ENCODE measurements at places on chromosomes 16 and 17.

- DNase-seq = peak; percentile 56
Measured at GRCh38 chr17:75517297-75517865, 1.1 kb downstream of the TSEN54 start.

- no peak for DNase-seq
Measured at GRCh38 chr17:82587234-82588086, 60.8 kb downstream of the WDR45B start.

DNA sequence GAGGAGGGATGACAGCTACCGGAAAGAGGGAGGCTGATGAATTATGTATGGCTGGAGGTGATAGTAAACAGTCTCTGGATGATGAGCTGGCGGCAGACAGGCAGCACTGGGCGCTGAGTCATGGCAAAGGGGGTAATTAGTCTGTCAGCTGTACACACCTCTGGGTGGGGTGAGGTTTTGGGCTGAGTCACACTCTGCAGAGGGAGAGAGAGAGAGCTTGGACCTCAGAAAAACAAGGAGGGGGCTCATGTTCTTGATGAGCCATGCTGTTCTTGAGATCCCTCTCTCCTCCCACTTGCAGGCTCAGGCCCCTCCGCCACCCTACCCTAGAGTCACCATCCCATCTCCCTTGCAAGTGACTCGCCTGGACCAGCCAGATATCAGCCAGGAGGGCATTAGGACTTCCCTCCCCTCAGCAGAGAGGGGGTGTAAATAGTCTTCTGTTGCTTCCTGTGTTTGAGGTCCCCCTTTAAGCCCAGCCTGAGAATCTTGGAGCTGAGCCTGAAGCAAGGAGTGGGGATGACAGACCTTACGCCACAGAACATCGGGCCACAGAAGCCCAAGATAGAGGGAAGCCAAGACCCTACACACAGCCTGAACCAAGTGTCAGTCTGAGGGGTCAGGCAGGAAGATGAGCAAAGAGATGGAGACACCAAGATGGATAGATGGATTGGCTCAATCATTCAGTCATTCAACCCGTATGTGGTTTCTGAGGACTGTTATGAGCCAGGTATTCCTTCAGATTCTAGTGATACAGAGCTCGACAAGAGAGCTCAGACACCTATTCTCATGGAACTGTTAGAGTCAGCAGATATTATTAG is 383.2 kb upstream of the CCL2 start:
- DNase-seq = no peak

- DNase-seq = no peak
Measured at GRCh38 chr16:75192606-75193264, 14.2 kb downstream of the CTRB2 start.

- DNase-seq = no peak
Measured at GRCh38 chr17:80196652-80197051, 23.5 kb downstream of the SGSH start.

- DNase-seq = peak; percentile 82
Measured at GRCh38 chr17:37488009-37488604, 1.6 kb upstream of the DUSP14 start.

GRCh38 chr16:6009151-6009550 is 911.6 kb upstream of the EEF2KMT start:
- no peak for DNase-seq

DNA sequence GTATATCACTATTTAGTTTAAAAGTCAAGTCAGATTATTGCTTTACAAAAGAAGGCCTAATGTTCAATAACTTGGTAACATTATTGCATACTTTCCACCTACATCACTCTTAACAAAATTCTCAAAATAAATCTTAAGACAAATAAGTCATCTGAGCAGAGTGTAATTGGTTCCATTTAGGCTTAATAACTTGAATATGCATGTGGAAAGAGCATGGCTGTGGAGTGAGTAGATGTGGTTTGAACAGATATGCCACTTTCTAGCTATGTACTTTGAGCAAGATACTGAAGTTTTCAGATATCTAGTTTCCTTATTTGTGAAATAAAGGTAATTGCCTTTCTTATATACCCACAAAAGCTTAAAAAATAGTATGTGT is 6.7 kb upstream of the EVI2A start:
- DNase-seq = no peak

DNA sequence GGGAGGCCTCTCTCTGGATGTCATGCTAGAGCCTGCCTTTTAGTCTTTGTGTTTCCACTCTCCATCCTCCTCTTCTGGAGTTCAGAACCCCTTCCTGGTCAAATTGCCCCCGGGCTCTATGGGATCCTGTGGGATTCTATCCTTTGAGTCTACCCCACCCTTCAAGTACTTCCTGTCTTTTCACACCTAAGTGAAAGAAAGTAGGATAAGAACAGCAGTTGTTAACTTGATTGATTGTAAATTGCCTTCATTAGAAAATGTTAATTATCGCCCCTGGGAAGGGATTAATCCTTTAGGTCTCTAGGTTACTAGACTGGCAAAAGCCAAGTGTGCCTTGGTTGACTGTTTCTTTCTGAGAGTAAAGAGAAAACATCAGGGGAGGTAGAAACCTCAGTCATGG is 30.1 kb downstream of the PRKCB start:
- DNase-seq = no peak

- peak; percentile 81 for DNase-seq
Measured at GRCh38 chr17:1455291-1455796, 688 bp downstream of the CRK start.

GRCh38 chr17:44830359-44831288 is 537 bp upstream of the GJC1 start:
- DNase-seq = peak; percentile 78

GRCh38 chr16:19879241-19879792 is 5.3 kb downstream of the GPRC5B start:
- peak; percentile 68 for DNase-seq

DNA sequence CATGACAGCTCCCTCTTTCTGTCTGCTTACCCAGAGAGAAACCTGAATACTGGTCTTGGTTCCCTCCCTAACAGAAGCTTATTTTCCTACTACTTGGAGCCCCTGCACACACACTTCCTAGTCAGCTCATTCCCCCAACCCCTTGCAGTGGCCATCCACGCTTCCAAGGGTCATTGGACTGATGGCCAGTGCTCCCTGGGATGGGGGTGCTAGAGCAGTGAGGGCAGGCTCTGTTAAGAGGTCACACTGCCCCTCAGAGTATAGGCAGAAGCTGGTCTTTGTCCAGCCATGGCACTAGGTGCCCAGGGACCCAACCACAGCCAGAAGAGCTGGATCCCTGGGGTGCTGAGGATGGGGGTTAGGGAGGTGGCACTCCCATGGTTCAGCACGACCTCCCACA is 12.5 kb downstream of the DRC3 start:
- DNase-seq = no peak

- no peak for DNase-seq
Measured at GRCh38 chr17:5408186-5408585, 11.3 kb downstream of the NUP88 start.

DNA sequence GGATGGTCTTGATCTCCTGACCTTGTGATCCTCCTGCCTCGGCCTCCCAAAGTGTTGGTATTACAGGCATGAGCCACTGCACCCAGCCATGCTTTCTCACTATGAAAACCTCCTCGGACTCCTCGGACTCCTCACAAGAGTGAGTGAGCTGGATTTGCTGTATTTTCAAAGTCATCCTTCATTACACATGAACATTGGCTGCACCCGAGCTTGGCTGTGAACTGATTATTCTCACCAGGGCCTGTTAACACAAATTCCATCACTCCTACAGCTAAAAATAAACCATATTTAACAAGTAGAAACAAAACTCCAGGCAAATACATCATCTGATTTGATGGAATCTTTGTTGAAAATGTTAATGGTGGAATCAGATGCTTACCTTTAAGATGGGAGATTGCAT is 50.3 kb downstream of the PITPNC1 start:
- peak; percentile 52 for DNase-seq

- no peak for DNase-seq
Measured at GRCh38 chr16:57999971-58000705, at the start of gene ZNF319. Gene ZNF319 (minus strand): TSS chr16:58000672. CDS start chr16:57998265, 2,407 bp downstream.

GRCh38 chr17:43962479-43962878 is 8.7 kb upstream of the PYY start:
- DNase-seq = no peak

DNA sequence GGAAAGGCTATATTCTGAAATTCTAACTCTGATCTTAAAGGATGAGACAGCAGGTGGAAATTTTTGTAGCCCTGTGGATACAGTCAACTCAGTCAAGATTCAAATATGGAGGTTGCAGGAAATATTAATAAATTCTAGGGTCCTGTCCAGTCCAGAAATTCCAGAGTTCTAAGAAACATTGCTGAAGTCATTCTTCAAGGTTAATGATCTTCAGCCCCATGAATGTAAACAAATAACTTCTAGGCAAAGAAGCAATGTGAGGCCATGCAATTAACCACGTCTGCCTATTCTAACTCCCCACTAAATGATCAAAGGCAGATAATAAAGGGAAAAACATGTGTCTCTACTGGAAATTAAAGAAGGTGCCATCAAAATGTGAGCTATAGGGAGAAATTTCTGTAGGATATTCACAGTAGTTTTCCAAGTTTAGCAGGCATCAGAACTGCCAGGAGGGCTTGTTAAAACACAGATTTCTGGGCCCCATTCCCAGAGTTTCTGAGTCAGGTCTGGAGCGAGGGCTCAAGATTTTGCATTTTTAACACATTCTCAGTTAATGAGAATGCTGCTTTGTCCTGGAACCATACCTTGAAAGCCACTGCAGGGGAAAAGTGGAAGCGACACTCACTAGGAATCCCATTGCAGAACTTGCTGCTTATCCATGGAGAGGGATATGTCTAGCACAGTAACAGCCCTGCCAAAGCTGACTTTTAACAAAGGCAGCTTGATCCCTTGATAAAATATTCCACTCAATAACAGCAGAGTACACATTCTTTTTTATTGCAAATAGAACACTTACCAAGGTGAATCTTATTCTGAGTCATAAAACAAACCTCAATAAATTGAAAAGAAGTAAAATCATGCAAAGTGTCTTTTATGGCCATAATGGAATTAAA is 61.8 kb downstream of the DNAH3 start:
- no peak for DNase-seq

GRCh38 chr16:1125471-1125870 is 27.4 kb upstream of the CACNA1H start:
- DNase-seq = peak; percentile 81

- DNase-seq = peak; percentile 52
Measured at GRCh38 chr17:29379084-29379991, 10.8 kb upstream of the TAOK1 start.

- DNase-seq = no peak
Measured at GRCh38 chr16:67156143-67156844, 3.4 kb downstream of the TRADD start.

- no peak for DNase-seq
Measured at GRCh38 chr16:53839150-53839549, 135.2 kb downstream of the FTO start.

- peak; percentile 90 for DNase-seq
Measured at GRCh38 chr16:79598348-79599181, 2.0 kb downstream of the MAF start.

DNA sequence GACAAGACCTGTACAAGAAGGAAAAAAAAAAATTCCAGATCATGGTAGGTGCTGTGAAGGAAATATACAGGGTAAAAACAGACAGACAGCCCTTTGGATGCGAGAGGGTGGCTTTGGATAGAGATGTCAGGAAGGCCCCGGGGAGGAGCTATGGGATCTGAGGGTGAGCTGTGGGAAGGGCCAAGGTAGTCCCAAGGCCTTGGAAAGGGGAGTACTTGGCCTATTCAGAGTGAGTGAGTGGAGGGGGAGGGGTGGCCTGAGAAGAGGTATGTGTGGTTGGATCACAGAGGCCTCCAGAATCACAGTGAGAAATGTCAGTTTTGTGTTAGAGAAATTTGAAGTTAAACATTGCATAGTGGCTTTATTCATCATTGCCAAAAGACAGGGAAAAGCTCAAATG is 31.2 kb upstream of the AKTIP start:
- no peak for DNase-seq

DNA sequence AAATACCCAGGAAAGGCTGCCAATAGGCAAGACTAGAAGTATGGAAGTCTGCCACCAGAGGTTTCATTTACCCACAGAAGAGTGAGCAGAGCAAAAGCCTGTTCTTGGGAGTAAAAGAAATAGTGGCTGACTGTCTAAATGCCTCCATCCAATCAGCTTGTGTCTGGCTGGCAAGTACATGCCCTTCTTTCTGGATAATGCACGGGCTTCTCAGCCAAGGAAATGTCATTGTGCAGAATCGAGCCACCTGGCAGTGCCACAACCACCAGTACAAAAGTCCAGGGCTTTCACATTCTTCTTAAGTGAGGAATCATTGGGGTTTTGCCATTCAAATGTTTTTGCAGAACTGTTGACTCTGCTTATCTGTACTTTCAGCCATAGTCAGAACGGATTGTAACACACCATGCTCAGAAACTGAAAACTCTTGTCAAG is 10.1 kb upstream of the ERCC4 start:
- DNase-seq = no peak

- no peak for DNase-seq
Measured at GRCh38 chr17:12282056-12282455, 261.4 kb downstream of the MAP2K4 start.

- DNase-seq = no peak
Measured at GRCh38 chr16:72389791-72390190, 217.8 kb upstream of the PMFBP1 start.

- no peak for DNase-seq
Measured at GRCh38 chr17:39062846-39063680, 88.4 kb downstream of the PLXDC1 start.

- peak; percentile 75 for DNase-seq
Measured at GRCh38 chr17:19579867-19580565, 46.4 kb downstream of the SLC47A1 start.

GRCh38 chr17:39996800-39997199 is 16.2 kb downstream of the PSMD3 start:
- no peak for DNase-seq

DNA sequence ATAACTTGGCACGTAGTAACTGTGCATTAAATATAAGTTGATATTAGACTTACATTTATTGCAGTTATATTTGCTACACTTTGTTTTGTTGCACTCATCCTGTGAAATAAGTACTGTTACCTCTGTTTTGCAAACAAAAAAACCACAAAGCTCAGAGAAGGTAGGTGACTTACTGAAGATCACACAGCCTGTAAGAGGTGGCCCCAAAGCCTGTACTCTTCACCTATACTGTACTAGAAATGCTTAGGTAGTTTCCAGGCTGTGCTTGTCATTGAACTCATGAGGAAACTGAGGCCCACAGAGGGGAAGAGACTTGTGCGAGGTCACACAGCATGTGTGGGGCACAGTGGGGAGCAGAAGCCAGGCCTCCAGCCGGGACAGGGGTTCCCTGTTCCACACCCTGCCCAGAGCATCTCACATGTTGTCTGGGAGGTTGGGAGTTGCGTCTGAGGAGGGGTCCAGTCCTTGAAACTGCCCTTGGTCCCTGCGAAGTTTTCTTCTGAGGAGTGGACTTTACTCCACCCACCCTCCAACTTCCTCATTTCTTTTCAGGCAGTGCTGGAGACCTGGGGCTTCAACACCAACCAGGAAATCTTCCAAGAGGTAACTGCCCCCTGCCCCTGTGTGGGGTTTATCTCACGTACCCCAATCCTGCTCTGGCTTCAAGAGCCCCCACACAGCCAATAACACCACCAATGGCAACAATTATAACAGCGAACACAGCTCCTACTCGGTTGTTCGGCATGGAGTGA is 13.0 kb downstream of the CETP start:
- DNase-seq = no peak

Data from eye (tissue), 1 donor.